ENCODE measurements at places on chromosomes 11 and 22.

GRCh38 chr11:32529994-32530588 lies 53.5 kb upstream of the EIF3M start:
- no peak for DNase-seq

GRCh38 chr22:24319451-24319850 lies 48.8 kb downstream of the SPECC1L start:
- no peak for DNase-seq

GRCh38 chr11:130776061-130776419 lies 140.2 kb downstream of the SNX19 start:
- DNase-seq: no peak

DNA sequence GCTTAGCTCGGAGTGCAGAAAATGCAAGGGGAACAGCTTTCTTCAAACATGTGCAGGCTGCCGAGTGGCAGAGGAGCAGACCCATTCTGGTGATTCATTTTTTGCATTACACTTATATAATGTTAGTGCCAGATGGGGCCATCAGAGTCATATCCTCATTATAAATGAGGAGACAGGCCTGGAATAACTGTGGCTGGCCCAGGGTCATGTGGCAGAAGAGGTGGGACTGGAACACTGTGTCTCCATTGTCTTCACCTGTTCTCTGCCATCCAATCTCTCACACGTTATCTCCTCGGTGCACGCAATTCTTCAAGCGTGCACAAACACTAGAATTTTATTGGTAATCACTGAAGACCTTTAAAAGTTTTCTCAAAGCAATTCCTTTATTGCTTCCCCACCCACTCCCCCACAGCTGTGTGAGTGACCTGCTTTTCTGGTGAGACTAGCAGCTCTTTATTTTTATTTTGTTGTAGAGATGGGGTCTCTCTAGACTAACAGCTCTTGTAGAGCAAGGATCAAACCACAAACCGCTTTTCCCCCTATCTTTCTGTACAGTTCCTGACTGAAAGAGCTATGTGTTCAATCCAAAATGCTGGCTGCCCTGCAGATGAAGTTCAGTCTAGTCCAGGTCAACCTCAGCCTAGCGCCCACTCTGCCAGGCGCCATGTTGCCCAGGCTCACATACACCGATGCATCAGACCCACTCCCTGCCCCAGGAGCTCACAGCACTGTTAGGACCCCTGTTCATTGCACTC lies 75.3 kb downstream of the ST3GAL4 start:
- no peak for DNase-seq

GRCh38 chr11:134625151-134625550 lies 213.1 kb upstream of the B3GAT1 start:
- DNase-seq: no peak

GRCh38 chr11:103528596-103528995 lies 419.4 kb downstream of the DYNC2H1 start:
- no peak for DNase-seq

GRCh38 chr11:122556605-122557004 lies 98.9 kb upstream of the UBASH3B start:
- DNase-seq: peak; percentile 48

GRCh38 chr11:134097166-134097565 lies 28.3 kb downstream of the JAM3 start:
- no peak for DNase-seq

GRCh38 chr22:19504900-19505734 lies 19.1 kb downstream of the CLDN5 start:
- DNase-seq: no peak

- DNase-seq: no peak
These were observed 23.9 kb upstream of the PANX2 start for GRCh38 chr22:50146439-50147238.

All from DMS79 (cell line).